ENCODE measurements at places on chromosomes 5 and 9.
A peak's percentile ranks its signal among the peaks of the same experiment; 100 is the strongest.

GRCh38 chr9:29290516-29290915, 1717.2 kb upstream of the C9orf72 start:
- no peaks in the 10 kb centered on the region for H3K4me1 ChIP-seq
- no peak for DNase-seq
- H3K27me3 ChIP-seq, result no peaks in the 10 kb centered on the region
- no peak overlapping the region for H3K4me3 ChIP-seq

- no peaks in the 10 kb centered on the region for H3K36me3 ChIP-seq
- H3K4me3 ChIP-seq, result no peak overlapping the region
Measured at GRCh38 chr9:113895526-113895925, 19.4 kb downstream of the ZNF618 start.

- H3K4me3 ChIP-seq, result no peak overlapping the region
- H3K36me3 ChIP-seq, result no peaks in the 10 kb centered on the region
Measured at GRCh38 chr5:14305045-14305444, 161.9 kb downstream of the TRIO start.

DNA sequence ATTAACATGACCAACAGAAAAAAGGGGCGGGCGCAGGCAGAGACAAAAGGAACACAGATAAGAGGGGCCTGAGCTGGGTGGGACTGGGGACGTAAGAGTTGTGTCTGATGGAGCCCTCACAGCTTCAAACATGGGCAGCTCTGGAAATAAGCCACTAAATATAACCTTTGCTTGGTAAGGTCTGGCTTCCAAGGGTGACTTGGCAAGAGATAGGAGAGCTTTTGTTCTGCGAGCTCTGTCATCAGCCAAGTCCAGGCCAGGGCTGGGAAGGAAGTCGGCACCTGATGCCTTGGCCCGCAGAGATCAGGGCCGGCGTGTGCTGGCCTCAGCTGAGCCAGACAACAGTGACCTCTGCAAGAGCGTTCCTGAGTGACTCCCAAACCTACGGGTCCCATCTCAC, 11.8 kb downstream of the TRUB2 start:
- no peak overlapping the region for H3K4me3 ChIP-seq
- no peak for DNase-seq
- H3K4me1 ChIP-seq, result no peaks in the 10 kb centered on the region
- H3K27me3 ChIP-seq, result no peaks in the 10 kb centered on the region
- H3K27ac ChIP-seq, result no peak overlapping the region
- H3K36me3 ChIP-seq, result peaks cover 17% of the 10 kb centered on the region

- no peak for DNase-seq
- H3K4me1 ChIP-seq, result no peaks in the 10 kb centered on the region
- no peak overlapping the region for H3K27ac ChIP-seq
- no peaks in the 10 kb centered on the region for H3K36me3 ChIP-seq
- H3K27me3 ChIP-seq, result no peaks in the 10 kb centered on the region
- no peak overlapping the region for H3K4me3 ChIP-seq
Measured at GRCh38 chr9:12681620-12682019, 11.6 kb upstream of the TYRP1 start.

DNA sequence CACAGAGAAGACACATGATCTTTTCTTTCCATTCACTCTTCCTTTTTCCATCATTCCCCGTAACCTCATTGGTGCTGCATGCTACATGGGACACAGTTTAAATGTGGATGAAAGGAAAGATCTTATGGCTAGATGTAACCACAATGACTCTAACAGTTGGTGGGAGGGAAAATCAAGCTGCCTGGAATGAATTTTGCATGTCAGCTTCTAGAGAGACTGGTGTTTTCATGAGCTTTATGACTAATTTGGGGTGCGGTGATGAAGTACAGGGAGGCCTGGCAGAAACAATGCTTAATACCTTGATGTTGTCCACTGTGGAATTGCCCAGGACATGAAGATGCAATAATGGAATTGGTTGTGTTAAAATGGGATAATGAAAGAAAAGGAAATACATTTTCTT, 55.9 kb upstream of the MYO10 start:
- no peaks in the 10 kb centered on the region for H3K36me3 ChIP-seq
- H3K27ac ChIP-seq, result no peak overlapping the region
- H3K4me1 ChIP-seq, result no peaks in the 10 kb centered on the region
- DNase-seq, result no peak
- no peak overlapping the region for H3K4me3 ChIP-seq

DNA sequence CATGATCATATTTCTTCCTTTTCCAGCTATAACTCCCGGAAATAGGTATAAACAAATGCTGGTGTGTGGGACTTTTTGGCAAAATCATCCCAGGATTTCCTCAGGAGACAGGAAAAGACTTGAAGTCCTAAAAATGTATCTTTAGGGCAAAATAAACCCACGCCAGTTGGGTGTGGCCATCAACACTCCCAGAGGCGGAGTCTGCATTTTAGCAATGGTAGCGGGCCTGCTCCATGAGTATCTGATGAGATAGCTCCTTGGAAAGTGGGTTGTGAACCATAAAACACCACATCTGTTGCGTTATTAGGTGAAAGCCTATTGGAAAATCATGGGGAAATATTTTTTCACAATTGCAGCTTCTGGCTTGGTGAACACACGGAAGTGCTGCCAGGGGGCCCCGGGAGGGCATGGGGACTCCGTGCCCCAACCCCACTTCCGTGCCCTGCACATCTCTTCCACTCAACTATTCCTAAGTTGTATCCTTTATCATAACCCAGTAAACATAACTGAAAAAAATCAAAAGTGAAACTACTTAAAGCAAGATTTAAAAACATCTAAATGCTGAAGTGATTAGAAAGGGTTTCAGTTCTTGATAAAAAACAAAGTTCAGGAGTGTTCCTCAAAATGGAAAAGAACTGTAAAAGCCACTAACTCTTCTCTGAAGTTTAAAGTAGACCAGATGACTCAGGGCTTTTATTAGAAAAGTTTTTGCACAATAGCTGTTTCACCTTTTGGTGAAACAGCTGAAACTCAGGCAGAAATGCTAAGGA, 111.2 kb downstream of the LRRC70 start:
- no peak overlapping the region for H3K4me3 ChIP-seq
- DNase-seq, result no peak
- H3K36me3 ChIP-seq, result no peaks in the 10 kb centered on the region
- peaks cover 6% of the 10 kb centered on the region for H3K4me1 ChIP-seq
- H3K27me3 ChIP-seq, result no peaks in the 10 kb centered on the region

- no peak overlapping the region for H3K4me3 ChIP-seq
- H3K27ac ChIP-seq, result no peak overlapping the region
- H3K36me3 ChIP-seq, result no peaks in the 10 kb centered on the region
- no peak for DNase-seq
- no peaks in the 10 kb centered on the region for H3K27me3 ChIP-seq
Measured at GRCh38 chr5:59790376-59790775, 103.2 kb downstream of the PDE4D start.

- H3K36me3 ChIP-seq, result peaks cover 3% of the 10 kb centered on the region
- no peaks in the 10 kb centered on the region for H3K27me3 ChIP-seq
- DNase-seq, result peak; percentile 60
- no peak overlapping the region for H3K4me3 ChIP-seq
Measured at GRCh38 chr5:132385326-132386105, 16.0 kb downstream of the SLC22A5 start.

- no peak overlapping the region for H3K4me3 ChIP-seq
- H3K36me3 ChIP-seq, result peaks cover 3% of the 10 kb centered on the region
- H3K4me1 ChIP-seq, result no peaks in the 10 kb centered on the region
- no peaks in the 10 kb centered on the region for H3K27me3 ChIP-seq
- no peak for DNase-seq
Measured at GRCh38 chr5:79305706-79306105, 69.8 kb downstream of the JMY start.

GRCh38 chr9:76020652-76021051, 130.2 kb downstream of the PCSK5 start:
- peak overlapping the region; percentile 0 for H3K27ac ChIP-seq
- H3K4me3 ChIP-seq, result no peak overlapping the region
- no peaks in the 10 kb centered on the region for H3K27me3 ChIP-seq
- no peak for DNase-seq
- H3K36me3 ChIP-seq, result no peaks in the 10 kb centered on the region

GRCh38 chr5:66828046-66828547, 231.9 kb downstream of the MAST4 start:
- peak overlapping the region; percentile 66 for H3K4me3 ChIP-seq
- H3K27me3 ChIP-seq, result peaks cover 5% of the 10 kb centered on the region
- no peak for DNase-seq
- no peaks in the 10 kb centered on the region for H3K36me3 ChIP-seq
- no peak overlapping the region for H3K27ac ChIP-seq
- H3K4me1 ChIP-seq, result peaks cover 11% of the 10 kb centered on the region

DNA sequence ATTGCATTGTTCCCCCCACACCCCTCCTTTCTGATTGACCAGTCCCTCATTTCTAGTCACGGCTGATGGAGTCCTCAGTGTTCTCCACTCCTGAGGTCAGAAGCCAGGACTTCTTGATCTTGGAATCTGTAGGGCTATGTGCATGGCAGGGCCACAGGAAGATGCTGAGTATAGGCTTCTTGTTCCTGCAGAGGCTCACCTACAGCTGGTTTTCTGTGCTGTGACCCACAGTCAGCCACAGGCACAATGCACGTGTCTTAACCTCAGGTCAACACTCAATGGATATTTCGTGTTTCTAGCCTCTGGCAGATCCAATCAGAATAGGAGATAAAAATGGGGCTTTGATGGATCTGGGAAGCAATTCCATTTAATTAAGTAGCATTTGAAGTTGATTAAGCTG, 14.3 kb upstream of the CXCL14 start:
- H3K4me3 ChIP-seq, result no peak overlapping the region
- H3K27me3 ChIP-seq, result no peaks in the 10 kb centered on the region
- no peaks in the 10 kb centered on the region for H3K36me3 ChIP-seq
- H3K27ac ChIP-seq, result no peak overlapping the region

- H3K4me1 ChIP-seq, result peaks cover 25% of the 10 kb centered on the region
- H3K36me3 ChIP-seq, result no peaks in the 10 kb centered on the region
- peak within 1 kb of the TSS; percentile 80 for H3K4me3 ChIP-seq
- DNase-seq, result peak; percentile 12
- H3K27ac ChIP-seq, result no peak within 1 kb of the TSS
Measured at GRCh38 chr9:6645355-6646292, at the start of gene GLDC. Gene GLDC, minus strand, starts transcription at chr9:6645729. Its CDS starts 230 bp downstream, at chr9:6645499.

DNA sequence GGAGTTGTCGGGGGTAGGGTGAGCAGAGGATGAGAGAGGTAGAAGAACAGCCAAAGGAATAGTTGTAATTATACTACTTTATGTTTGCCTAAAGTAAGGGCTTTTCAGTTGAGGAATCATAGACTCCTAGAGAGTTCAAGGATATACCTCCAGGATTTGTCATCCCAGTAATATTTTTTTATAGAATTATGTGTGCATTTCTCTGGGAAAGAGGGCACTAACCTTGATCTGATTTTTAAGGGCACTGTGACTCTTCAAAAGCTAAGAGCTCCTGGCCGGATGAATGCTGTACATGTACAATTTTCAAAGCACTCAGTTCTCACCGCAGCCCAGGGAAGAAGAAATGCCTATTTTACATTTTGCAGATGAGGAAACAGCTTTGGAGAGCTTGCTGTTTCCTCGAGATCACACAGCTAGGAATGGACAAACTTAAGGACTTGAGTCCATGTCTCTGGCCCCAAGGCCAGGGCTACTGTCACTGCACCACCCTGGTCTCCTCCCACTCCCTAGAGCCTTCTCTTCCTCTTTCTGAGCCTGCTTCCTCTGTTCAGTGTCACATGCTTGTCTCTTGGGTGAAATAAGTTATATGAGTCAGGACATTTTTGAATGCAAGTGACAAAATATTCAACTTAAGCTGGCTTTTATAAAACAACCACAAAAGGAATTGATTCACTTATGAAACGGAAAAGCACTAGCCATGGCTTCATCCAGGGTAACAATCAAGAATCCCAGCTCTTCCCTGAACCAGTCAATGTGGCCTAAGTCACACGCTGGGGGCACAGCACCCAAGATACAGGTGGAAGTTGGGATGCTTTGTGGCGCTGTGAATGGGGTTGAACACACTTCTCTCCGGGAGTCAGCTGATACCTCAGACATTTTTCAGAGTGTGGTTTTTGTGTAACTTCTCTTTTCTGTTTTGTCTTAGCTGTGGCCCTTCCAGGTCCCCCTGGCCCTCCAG, 45.7 kb upstream of the TGFBR1 start:
- DNase-seq, result no peak
- no peaks in the 10 kb centered on the region for H3K36me3 ChIP-seq
- H3K4me3 ChIP-seq, result peak overlapping the region; percentile 50
- no peaks in the 10 kb centered on the region for H3K27me3 ChIP-seq

- no peak overlapping the region for H3K27ac ChIP-seq
- H3K4me1 ChIP-seq, result peaks cover 21% of the 10 kb centered on the region
- H3K4me3 ChIP-seq, result no peak overlapping the region
- H3K27me3 ChIP-seq, result no peaks in the 10 kb centered on the region
- H3K36me3 ChIP-seq, result no peaks in the 10 kb centered on the region
Measured at GRCh38 chr5:95956021-95956899, 5.4 kb downstream of the ELL2 start.

DNA sequence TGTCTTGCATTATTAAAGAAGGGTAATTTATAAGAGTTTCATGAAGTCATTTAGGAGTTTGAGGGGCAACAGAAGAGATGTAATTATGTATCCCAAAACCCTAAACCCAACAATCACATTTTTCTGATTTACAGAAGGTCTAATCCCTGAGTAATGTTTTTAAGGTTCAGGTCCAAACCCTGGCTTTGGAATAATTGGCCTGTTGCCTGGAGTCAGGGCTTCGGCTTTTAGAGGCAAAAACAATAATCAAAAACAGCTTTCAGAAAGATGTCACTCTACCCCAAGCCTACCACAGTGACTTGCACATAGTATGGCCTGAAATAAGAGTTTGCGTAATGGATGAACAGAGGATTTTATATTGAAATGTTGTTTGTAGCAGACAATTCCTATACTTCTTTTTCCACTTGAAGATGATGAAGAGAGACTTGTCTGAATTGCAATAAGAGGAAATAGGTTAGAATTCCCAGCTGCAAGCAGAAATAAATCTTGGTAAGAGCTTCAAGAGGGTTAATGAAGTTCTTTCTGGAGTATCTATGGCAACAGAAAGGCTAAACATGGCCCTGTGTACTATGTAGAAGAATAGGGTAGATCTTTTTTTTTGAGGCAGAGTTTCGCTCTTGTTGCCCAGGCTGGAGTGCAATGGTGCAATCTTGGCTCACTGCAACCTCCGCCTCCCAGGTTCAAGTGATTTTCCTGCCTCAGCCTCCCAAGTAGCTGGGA, 152.0 kb downstream of the GPBP1 start:
- no peak overlapping the region for H3K27ac ChIP-seq
- H3K4me1 ChIP-seq, result no peaks in the 10 kb centered on the region
- H3K27me3 ChIP-seq, result peaks cover 5% of the 10 kb centered on the region
- no peak for DNase-seq

DNA sequence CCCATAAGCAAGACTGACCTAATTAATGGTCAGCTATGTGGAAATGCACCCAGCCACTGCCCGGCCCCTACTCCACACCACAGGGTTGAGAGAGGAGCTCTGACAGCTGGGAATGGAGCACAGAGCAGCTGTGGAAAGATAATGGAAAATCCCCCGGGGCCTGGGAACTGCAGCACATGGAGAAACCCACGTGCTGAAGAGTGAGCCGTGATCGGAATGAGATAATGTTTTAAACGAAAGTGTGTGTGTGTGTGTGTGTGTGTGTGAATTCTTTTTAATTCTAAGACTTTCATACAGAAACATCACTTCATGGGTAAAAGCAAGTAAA, 13.1 kb upstream of the SLC12A7 start:
- H3K36me3 ChIP-seq, result no peaks in the 10 kb centered on the region
- no peak for DNase-seq
- H3K4me1 ChIP-seq, result no peaks in the 10 kb centered on the region
- no peak overlapping the region for H3K4me3 ChIP-seq
- no peak overlapping the region for H3K27ac ChIP-seq
